T-helper 2 cell treated with Interferon-gamma antibody and Interleukin-4, amounts not matched to agents 5 μg/mL and 100 μg/mL, for 36 hours (primary cell): ENCODE measurements at places on chromosomes 4 and X.
A peak's percentile ranks its signal among the peaks of the same experiment; 100 is the strongest.

DNA sequence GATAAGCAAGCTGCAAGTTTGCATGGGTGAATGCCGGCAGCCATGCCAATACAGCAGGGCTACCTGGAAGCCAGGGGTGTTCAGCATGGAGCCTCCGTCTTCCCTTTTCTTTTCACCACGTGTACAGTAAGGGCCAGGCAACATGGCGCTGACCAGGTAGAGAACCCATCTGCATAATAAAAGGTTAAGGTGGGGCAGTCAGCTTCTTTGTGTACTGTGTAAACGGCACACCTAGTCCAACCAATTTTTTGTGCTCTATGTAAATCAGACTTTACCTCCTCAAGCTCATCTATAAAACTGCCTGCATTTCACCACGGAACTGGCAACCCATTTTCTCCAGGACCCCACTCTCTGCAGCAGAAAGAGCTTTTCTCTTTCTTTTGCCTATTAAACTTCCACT, 286.8 kb upstream of the VCX3A start:
- no peaks in the 10 kb centered on the region for H3K4me1 ChIP-seq
- H3K4me3 ChIP-seq, result no peak overlapping the region
- no peak for DNase-seq

- no peak overlapping the region for H3K4me3 ChIP-seq
- peaks cover 6% of the 10 kb centered on the region for H3K27me3 ChIP-seq
- H3K36me3 ChIP-seq, result no peaks in the 10 kb centered on the region
- H3K27ac ChIP-seq, result no peak overlapping the region
- DNase-seq, result no peak
Measured at GRCh38 chr4:98771959-98772632, 113.7 kb upstream of the TSPAN5 start.

GRCh38 chrX:69718102-69718501, 102.2 kb downstream of the EDA start:
- no peaks in the 10 kb centered on the region for H3K36me3 ChIP-seq
- H3K4me3 ChIP-seq, result no peak overlapping the region
- no peaks in the 10 kb centered on the region for H3K4me1 ChIP-seq
- no peaks in the 10 kb centered on the region for H3K27me3 ChIP-seq

- no peak overlapping the region for H3K27ac ChIP-seq
- H3K27me3 ChIP-seq, result peaks cover 16% of the 10 kb centered on the region
- H3K4me3 ChIP-seq, result no peak overlapping the region
- peak; percentile 7 for DNase-seq
Measured at GRCh38 chr4:106369456-106370060, 980 bp upstream of the GIMD1 start.

- DNase-seq, result no peak
- peaks cover 16% of the 10 kb centered on the region for H3K4me1 ChIP-seq
- no peak overlapping the region for H3K4me3 ChIP-seq
- H3K27ac ChIP-seq, result no peak overlapping the region
- no peaks in the 10 kb centered on the region for H3K27me3 ChIP-seq
Measured at GRCh38 chrX:106615041-106615440, 3.3 kb downstream of the RADX start.

DNA sequence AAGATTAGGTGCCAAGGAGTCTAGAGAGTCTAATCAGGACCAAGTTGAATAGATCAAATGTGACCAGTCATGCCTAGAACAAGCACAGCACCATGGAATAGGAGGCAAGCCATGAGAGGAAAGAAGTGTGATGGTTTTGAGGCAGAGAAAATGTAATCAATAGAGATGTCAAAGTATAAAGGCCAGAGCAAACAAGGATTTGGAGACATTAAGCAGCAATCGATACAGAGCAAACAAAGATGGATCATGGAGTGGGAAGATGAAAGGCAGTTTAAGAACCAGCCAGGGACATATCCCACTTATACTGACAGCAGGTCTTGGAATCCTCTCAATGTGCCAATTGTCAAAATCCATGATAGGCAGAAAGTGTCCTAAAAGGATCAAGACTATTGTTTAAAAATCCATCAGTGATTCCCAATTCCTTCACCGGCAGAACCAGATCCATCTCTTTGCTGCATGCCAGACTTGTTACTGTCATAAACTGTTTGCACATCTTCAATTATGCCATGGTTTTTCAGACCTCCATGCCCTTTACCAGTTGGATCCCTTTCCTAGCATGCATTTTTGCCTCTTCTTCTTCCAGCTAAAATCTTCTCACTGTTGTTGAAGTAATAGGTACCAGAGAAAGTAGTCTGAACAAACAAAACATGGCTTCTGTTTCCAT, 520.7 kb upstream of the ARX start:
- H3K4me3 ChIP-seq, result no peak overlapping the region
- no peak for DNase-seq
- H3K27me3 ChIP-seq, result no peaks in the 10 kb centered on the region
- H3K27ac ChIP-seq, result no peak overlapping the region

DNA sequence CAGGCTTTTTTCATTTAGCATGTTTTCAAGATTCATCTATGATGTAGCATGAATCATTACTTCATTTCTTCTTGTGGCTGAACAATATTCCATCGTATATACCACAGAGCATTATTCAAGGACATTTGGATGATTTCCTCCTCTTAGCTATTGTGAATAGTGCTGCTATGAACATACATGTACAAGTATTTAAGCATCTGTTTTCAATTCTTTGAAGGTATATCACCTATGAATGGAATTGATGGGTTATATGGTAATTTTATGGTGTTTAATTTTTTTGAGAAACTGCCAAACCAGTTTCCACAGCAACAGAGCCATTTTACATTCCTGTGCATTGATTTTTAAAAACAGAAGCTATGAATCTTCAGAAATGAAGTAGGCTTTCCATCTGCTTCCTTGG, 36.1 kb upstream of the WDR19 start:
- no peak overlapping the region for H3K4me3 ChIP-seq
- DNase-seq, result no peak
- no peaks in the 10 kb centered on the region for H3K27me3 ChIP-seq
- peaks cover 2% of the 10 kb centered on the region for H3K36me3 ChIP-seq
- H3K27ac ChIP-seq, result no peak overlapping the region
- peaks cover 7% of the 10 kb centered on the region for H3K4me1 ChIP-seq

DNA sequence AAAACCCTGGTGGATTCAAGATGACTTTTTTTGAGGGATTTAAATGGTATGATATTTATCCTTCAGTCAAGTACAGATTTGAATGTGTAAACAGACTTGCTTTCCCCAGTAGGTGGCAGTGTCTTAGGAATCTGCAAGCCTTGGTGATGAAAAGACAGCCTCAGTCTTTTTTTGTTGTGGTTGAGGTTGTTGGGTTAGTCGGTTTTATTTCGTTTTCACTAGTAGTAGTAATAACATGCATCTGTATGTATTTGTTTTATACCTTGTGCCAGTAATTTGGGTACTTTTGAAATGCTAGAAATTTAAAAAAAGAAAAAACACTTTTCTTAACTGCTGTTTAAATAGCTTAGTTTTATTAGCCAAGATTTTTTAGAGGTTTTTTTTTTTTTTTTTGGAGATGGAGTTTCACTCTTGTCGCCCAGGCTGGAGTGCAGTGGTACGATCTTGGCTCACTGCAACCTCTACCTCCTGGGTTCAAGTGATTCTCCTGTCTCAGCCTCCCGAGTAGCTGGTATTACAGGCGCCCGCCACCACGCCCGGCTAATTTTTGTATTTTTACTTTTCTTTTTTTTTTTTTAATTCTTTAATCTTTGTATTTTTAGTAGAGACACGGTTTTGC, 39.2 kb downstream of the COPS4 start:
- peaks cover 42% of the 10 kb centered on the region for H3K36me3 ChIP-seq
- peak overlapping the region; percentile 29 for H3K27ac ChIP-seq
- DNase-seq, result peak; percentile 66
- H3K27me3 ChIP-seq, result no peaks in the 10 kb centered on the region
- H3K4me1 ChIP-seq, result peaks cover 25% of the 10 kb centered on the region

- no peak overlapping the region for H3K4me3 ChIP-seq
- no peaks in the 10 kb centered on the region for H3K4me1 ChIP-seq
- peaks cover 26% of the 10 kb centered on the region for H3K27me3 ChIP-seq
Measured at GRCh38 chr4:88240297-88240714, 44.1 kb downstream of the PPM1K start.

- no peak for DNase-seq
- no peaks in the 10 kb centered on the region for H3K27me3 ChIP-seq
- no peaks in the 10 kb centered on the region for H3K36me3 ChIP-seq
Measured at GRCh38 chr4:117908306-117909207, 125.7 kb upstream of the NDST3 start.

- no peaks in the 10 kb centered on the region for H3K4me1 ChIP-seq
- H3K4me3 ChIP-seq, result no peak overlapping the region
- no peaks in the 10 kb centered on the region for H3K27me3 ChIP-seq
- no peaks in the 10 kb centered on the region for H3K36me3 ChIP-seq
Measured at GRCh38 chr4:106594291-106594952, 225.8 kb upstream of the GIMD1 start.

- H3K4me3 ChIP-seq, result no peak overlapping the region
- no peak overlapping the region for H3K27ac ChIP-seq
Measured at GRCh38 chr4:81607950-81608349, 136.2 kb upstream of the RASGEF1B start.

- no peaks in the 10 kb centered on the region for H3K36me3 ChIP-seq
- H3K27me3 ChIP-seq, result no peaks in the 10 kb centered on the region
- H3K4me1 ChIP-seq, result no peaks in the 10 kb centered on the region
- no peak overlapping the region for H3K4me3 ChIP-seq
- H3K27ac ChIP-seq, result no peak overlapping the region
Measured at GRCh38 chrX:109399831-109400230, 82.1 kb downstream of the GUCY2F start.

DNA sequence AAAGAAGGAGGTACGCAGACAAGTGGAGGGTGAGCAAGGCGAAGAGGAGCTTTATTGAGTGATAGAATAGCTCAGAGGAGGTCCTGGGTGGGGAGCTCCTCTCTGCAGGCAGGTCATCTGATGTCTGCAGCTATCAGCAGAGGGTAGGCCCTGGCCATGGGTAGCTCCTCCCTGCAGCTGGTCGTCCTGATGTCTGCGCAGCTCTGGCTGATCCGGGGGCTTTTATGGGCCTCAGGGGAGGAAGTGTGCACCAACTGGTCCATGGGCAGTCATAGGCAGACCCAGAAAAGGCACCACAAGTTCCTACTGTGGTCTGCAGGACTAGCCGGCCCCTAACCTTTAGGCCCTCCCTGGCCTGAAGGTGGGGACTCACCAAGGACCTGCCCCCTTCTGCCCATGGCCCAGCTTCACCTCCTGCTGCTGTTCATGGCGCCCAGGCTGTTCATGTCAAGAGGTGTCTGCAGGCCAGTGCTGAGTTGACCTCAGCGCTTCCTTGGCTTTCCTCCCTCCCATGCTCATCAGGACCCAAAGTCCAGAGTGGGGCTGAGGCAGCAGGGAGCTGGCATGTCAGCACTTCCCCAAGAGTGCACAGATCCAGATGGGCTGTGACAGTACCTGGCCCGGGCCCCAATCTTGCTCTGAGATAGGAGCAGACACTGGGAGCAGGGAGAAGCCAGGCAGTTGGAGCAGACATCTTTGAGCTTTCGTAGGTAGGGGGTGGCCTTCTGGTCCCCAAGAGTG, 46.1 kb downstream of the ARAP2 start:
- H3K27me3 ChIP-seq, result no peaks in the 10 kb centered on the region
- no peak overlapping the region for H3K27ac ChIP-seq
- DNase-seq, result no peak
- peaks cover 6% of the 10 kb centered on the region for H3K4me1 ChIP-seq

- no peak overlapping the region for H3K27ac ChIP-seq
- H3K27me3 ChIP-seq, result no peaks in the 10 kb centered on the region
- no peaks in the 10 kb centered on the region for H3K36me3 ChIP-seq
- no peak for DNase-seq
Measured at GRCh38 chrX:22795671-22796070, 204.1 kb upstream of the DDX53 start.

GRCh38 chr4:14719053-14719452, 283.2 kb upstream of the CPEB2 start:
- H3K4me3 ChIP-seq, result no peak overlapping the region
- H3K27me3 ChIP-seq, result no peaks in the 10 kb centered on the region
- no peaks in the 10 kb centered on the region for H3K36me3 ChIP-seq
- no peak for DNase-seq
- no peaks in the 10 kb centered on the region for H3K4me1 ChIP-seq
- no peak overlapping the region for H3K27ac ChIP-seq

DNA sequence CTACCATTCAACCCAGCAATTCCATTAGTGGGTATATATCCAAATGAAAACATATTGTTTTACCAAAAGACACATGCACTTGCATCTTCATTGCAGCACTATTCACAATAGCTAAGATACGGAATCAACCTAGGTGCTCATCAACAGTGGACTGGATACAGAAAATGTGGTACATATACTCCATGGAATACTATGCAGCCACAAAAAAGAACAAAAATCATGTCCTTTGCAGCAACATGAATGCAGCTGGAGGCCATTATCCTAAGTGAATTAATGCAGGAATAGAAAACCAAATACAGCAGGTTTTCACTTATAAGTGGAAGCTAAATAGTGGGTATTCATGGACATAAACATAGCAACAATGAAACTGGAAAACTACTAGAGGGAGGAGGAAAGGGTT, 38.1 kb upstream of the BBS7 start:
- H3K36me3 ChIP-seq, result no peaks in the 10 kb centered on the region
- no peak for DNase-seq
- no peaks in the 10 kb centered on the region for H3K4me1 ChIP-seq
- H3K27ac ChIP-seq, result no peak overlapping the region
- H3K4me3 ChIP-seq, result no peak overlapping the region

DNA sequence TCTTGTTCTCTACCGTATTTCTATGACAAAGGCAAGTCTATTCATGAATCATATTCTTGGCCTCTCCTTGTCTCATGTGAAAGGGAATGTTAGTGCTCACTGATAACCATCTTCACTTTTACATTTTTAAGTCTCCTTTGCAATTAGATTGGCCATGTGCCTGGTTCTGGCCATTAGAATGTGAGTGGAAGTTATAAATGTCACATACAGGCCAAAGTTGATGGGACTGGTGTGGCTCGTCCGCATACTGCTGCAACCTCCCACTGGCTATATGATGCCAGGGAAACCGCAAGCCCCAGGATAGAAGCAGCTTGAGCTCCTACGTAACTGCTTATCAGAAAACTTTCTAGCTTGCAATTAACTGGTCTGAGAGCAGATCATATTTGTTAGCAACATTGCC, 86.1 kb downstream of the MAGEC1 start:
- H3K27ac ChIP-seq, result no peak overlapping the region
- no peaks in the 10 kb centered on the region for H3K36me3 ChIP-seq
- DNase-seq, result no peak
- no peaks in the 10 kb centered on the region for H3K27me3 ChIP-seq

GRCh38 chr4:53551281-53551864, 39.9 kb downstream of the LNX1 start:
- H3K4me1 ChIP-seq, result no peaks in the 10 kb centered on the region
- no peak for DNase-seq
- H3K4me3 ChIP-seq, result no peak overlapping the region
- no peak overlapping the region for H3K27ac ChIP-seq
- H3K27me3 ChIP-seq, result peaks cover 2% of the 10 kb centered on the region

DNA sequence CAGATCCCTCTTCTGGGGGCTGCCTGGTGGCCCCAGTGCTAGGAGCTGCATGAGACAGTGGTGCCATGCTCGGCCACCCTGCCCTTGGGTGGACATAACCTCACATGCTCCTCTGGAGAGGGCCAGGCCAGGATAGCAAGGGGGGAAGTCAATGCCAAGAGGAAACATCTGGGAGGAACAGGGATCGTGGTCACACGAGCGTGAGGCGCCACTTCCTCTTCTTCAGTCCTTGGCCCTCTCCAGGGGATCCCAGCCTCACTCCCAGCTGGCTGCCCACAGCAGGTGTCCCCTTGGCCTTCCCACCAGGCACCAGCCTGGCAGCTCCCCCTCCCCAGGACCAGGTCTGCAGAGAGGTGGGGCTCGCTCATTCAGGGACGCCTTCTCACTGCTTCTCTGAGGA, 28.6 kb downstream of the TBC1D14 start:
- H3K27me3 ChIP-seq, result no peaks in the 10 kb centered on the region
- peak overlapping the region; percentile 29 for H3K27ac ChIP-seq
- H3K4me1 ChIP-seq, result peaks cover 37% of the 10 kb centered on the region
- DNase-seq, result no peak
- peaks cover 31% of the 10 kb centered on the region for H3K36me3 ChIP-seq
- H3K4me3 ChIP-seq, result no peak overlapping the region
